ENCODE measurements at places on chromosomes 3 and 15.

DNA sequence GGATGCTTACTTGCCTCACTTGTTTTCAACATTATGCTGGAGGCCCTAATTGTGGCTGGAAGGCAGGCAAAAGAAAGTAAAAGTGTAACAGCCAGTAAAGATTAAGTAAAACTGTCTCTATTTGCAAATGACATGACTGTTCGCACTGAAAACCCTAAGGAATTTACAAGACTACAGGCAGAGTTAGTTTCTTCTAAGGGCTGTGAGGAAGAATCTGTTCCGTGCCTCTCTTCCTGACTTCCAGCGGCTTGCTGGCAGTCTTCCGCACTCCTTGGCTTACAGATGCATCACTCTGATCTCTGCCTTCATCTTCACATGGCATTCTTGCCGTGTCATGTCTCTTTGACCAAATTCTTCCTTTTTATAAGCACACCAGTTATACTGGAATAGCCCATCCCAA is 86.1 kb downstream of the DLG1 start:
- no peaks in the 10 kb centered on the region for H3K36me3 ChIP-seq
- no peak overlapping the region for H3K27ac ChIP-seq
- no peak overlapping the region for H3K4me3 ChIP-seq
- no peaks in the 10 kb centered on the region for H3K27me3 ChIP-seq
- H3K4me1 ChIP-seq = peaks cover 2% of the 10 kb centered on the region
- no peak for DNase-seq

- no peak overlapping the region for H3K27ac ChIP-seq
- no peaks in the 10 kb centered on the region for H3K36me3 ChIP-seq
- H3K4me1 ChIP-seq = no peaks in the 10 kb centered on the region
- no peak overlapping the region for H3K4me3 ChIP-seq
- H3K27me3 ChIP-seq = no peaks in the 10 kb centered on the region
- no peak for DNase-seq
Observed at GRCh38 chr3:23659840-23660430, 145.8 kb upstream of the UBE2E1 start.

DNA sequence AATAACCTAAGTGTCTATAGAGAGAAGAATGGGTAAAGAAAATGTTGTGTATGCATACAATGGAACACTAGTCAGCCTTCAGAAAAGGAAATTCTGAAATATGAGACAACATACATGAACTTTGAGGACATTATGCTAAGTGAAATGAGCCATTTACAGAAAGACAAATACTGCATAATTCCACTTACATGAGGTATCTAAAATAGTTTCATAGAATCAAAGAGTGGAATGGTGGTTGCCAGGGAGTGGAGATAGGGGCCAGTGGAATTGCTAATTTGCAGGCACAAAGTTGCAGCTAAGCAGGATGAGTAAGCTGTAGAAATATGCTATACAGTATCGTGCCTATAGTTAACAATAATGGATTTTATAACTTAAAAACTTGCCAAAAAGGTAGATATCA is 779.6 kb upstream of the ARPP21 start:
- no peaks in the 10 kb centered on the region for H3K27me3 ChIP-seq
- no peaks in the 10 kb centered on the region for H3K36me3 ChIP-seq
- no peak for DNase-seq

- H3K27ac ChIP-seq = no peak overlapping the region
- peak overlapping the region; percentile 64 for H3K4me3 ChIP-seq
- peaks cover 81% of the 10 kb centered on the region for H3K27me3 ChIP-seq
- no peaks in the 10 kb centered on the region for H3K36me3 ChIP-seq
- peaks cover 64% of the 10 kb centered on the region for H3K4me1 ChIP-seq
Observed at GRCh38 chr3:128489927-128490649, 2.9 kb downstream of the GATA2 start.

GRCh38 chr3:48143992-48144391 is 44.2 kb downstream of the CDC25A start:
- no peak overlapping the region for H3K4me3 ChIP-seq
- H3K4me1 ChIP-seq = no peaks in the 10 kb centered on the region
- H3K27me3 ChIP-seq = no peaks in the 10 kb centered on the region

DNA sequence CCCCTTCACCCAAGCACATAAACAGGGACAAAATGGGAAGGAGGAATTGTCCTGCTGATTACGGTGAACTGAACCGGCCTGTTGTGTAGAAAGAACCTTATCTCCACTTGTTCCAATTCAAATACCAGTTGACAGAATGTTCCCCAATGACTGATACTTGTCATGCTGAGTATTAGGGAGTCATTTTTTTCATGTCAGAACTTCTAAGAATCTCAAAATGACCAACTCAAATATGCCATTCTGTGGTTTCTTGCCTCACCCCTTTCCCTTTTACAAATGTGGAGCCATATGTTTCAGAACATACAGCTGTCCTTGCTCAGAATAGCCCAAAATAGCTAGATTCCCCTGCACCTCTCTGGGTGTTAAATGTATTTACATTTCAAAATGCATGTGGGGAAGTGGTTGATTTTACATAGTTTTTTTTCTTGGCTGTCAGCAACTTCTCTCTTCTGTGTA is 405.9 kb upstream of the TBL1XR1 start:
- H3K4me3 ChIP-seq = no peak overlapping the region
- H3K27ac ChIP-seq = no peak overlapping the region

- no peak for DNase-seq
- H3K27ac ChIP-seq = no peak overlapping the region
- H3K36me3 ChIP-seq = no peaks in the 10 kb centered on the region
- no peaks in the 10 kb centered on the region for H3K4me1 ChIP-seq
- H3K27me3 ChIP-seq = no peaks in the 10 kb centered on the region
Observed at GRCh38 chr3:106820726-106821362, 556.4 kb upstream of the CCDC54 start.

GRCh38 chr15:45729141-45729540 is 94.3 kb downstream of the SQOR start:
- no peak for DNase-seq
- no peak overlapping the region for H3K27ac ChIP-seq
